ENCODE measurements at places on chromosomes 2 and 18.

- DNase-seq, result no peak
Observed at GRCh38 chr18:13735681-13736080, 9.2 kb downstream of the RNMT start.

GRCh38 chr18:811182-811891, 705 bp downstream of the YES1 start:
- peak; percentile 36 for DNase-seq

DNA sequence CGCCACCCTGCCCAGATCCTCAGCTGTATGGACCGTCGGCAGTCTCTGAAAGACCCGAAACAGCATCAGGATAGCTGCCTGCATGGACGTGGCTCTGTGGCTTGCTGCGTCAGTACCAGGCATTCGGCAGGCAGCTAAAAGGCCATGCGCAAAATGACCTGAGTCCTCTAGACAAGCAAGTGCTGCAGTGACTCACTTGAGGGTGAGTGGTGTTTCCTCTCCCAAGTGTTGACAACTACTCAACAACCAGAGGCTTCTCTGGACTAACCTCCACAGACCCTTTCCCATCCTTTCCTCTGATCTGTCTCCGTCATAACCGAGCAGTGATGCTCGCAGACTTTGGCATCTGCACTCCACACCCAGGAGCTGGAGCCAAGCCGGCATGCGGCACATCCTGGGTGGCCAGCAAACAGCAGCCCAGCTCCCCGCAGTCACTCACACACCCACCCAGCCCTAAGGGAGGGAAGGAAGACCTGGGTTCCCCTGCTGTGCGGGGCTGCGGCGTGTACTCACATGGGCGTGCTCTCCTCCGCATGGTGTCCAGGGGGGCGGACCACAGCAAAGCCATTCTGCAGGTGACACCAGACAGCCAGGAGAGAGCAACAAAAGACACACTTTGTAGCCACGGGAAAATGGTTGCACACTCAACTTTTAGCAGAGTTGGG, 239.3 kb downstream of the TWIST2 start:
- no peak for DNase-seq

DNA sequence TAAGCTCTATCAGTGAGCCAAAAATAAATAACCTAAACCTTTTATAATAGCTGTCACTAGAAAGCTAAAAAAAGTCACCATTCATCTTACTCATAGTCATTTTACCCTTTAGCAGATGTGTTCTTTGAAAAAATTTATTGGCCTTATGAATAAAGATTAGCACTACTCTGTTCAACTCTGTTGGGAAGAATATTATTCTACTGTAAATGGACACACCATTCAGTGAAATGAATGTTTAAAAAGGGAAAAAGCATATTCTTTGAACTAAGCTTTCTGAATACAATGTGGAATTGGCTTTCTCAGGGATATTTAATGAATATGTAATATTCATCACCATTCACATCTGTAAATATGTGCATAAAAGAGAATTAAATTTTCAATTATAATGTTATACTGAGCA, 422.0 kb downstream of the CBLN2 start:
- no peak for DNase-seq

GRCh38 chr2:68907920-68908253, 36.7 kb upstream of the BMP10 start:
- no peak for DNase-seq

- no peak for DNase-seq
Observed at GRCh38 chr2:201298462-201299052, 38.2 kb downstream of the CASP8 start.

- no peak for DNase-seq
Observed at GRCh38 chr18:54151376-54151775, 73.1 kb downstream of the MBD2 start.

DNA sequence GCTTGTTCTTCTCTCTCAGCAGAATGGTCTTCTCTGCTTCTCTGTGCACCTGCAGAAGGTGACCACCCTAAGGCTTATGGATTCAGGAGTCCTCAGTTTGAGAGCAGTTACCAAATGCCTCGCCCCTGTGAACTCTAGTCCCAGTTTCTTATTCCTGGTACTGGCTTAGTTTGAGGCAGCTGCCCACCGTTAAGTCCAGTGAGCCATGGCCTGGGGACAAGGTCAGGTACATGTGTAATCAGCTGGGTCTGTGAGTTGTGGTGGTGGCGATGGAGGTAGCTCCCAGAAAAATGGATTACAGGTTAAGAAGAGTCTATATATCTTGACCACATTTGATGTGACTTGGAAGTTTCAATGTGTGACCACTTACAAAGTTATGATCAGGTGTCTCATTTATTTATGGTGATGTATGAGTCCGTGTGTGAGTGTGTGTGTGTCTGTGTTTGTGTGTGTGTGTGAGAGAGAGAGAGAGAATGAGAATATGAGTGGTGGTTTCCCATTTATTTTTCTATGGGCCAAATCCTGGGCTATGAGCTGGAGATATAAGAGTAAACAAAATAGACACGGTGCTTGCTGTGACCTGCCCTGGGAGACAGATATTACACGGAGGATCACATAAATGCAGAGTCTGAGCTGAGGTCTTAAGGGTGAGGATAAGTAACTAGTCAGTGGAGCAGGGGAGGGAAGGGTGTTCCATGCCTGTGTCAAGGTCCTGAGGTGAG, 13.0 kb upstream of the IL1RN start:
- no peak for DNase-seq

DNA sequence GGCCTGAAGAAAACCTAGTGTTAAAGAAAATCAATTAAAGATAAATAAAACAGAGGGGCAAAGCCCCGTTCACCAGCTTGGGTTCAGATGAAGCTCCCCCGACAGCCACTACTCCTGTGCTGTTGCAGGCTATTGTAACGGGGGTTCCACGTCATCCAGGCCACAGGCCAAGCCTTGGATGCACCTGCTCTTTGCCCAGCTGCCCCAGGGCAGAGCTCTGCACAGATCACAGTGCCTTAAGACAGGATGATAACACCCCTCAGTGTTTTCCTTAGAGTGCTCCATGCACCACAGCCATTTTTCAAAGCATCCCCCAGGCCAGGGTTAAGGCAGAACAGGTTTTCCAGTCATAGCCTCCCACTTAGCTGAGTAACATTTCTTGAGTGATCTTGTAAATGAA, 32.0 kb downstream of the FASTKD2 start:
- no peak for DNase-seq

DNA sequence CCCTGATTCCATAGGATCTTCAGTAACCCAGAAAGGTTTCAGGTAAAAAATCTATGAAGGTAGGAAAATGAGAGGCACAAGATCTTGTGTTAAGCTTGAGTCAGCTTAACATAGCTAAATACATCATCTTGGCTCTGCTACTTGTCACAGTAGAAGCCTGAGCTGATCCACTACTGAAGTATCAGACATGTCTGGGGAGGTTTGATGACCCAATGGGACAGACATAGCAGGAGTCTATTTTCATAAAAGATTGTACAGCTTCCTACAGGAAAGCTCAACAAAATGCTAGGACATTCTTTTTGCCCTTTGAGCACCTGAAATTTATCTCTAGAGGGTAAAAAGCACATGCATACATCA, 84.3 kb upstream of the FSHR start:
- no peak for DNase-seq

GRCh38 chr2:118530976-118531375, 316.5 kb downstream of the EN1 start:
- DNase-seq, result no peak

DNA sequence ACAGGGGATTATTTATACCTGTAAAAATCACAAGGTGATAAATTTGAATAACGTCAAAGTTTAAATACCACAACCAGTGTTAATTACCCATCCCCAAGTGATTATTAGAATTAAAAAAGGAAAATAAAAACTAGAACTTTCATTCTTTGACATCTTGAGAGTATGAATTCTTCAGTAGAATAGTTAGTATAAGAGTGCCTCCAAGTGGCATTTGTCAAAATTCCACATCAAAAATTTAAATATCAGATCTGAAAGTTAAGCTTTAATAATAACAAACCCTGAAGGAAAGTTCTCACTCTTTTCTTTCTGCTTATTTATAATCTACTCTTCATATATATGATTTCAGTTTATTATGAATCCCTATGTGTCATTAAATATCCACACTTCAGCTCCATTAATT, 273.7 kb upstream of the KYNU start:
- DNase-seq, result no peak

DNA sequence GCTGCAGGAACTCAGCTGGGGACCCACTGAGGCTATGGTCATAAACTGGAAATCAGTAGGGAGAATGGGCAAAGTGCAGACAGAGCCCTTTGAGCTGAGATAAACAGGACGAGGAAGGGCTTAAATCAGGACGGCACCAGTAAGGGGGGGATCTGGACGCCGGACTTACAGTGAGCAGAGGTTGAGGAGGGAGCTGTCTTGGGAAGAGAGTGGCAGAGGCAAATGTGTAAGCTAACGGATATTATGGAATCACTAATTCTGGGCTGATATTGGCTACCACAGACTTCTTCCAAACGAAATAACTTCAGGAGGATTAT, 539 bp downstream of the CYP27A1 start:
- no peak for DNase-seq

DNA sequence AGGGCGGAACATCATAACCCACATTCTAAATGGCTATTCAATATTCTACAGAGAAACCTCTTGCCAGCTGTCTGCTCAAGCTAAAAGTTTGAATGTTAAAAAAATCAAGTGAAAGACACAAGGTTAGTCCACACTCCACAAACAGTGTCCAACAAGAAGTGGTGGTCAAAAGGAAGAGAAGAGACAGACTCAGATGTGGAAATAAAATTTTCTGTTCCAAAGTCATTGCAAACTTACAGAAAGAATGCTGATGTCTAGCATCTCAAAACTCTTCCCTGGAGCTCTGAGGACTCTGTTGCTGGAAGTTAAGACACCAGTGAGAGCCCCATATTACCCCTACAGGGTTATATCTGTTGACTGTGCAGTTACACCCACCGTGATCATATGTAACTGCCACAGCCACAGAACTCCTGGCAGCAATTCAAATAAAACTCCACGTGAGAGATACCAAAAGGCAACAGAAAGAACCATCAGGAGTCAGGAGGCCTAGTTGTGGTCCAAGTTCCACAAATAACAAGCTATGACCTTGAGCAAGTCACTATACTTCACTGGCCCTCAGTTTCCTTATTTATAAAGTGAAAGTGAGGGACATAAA, 60.9 kb downstream of the AAK1 start:
- DNase-seq, result no peak

- DNase-seq, result no peak
Observed at GRCh38 chr18:68735483-68736343, 20.8 kb upstream of the TMX3 start.

DNA sequence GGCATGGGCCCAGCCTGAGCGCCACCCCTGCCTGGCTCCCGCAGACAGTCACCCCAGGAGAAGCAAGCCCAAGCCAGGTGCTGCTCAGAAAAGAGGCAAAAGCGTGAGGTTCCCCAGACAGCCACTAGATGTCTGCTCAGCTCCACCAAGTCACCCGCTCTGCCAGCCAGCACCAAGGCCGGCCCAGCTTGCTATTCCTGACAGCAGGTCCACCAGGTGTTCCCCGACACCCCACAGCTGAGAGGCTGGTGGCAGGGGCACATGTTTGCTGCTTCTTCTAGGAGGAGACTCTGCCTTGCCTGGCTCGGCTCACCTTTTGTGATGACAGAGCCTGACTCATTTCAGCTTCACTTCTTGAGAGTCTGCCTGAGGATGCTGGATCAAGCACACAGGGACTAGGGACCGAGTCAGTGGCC, 206.7 kb downstream of the MGAT5 start:
- DNase-seq, result peak; percentile 54

DNA sequence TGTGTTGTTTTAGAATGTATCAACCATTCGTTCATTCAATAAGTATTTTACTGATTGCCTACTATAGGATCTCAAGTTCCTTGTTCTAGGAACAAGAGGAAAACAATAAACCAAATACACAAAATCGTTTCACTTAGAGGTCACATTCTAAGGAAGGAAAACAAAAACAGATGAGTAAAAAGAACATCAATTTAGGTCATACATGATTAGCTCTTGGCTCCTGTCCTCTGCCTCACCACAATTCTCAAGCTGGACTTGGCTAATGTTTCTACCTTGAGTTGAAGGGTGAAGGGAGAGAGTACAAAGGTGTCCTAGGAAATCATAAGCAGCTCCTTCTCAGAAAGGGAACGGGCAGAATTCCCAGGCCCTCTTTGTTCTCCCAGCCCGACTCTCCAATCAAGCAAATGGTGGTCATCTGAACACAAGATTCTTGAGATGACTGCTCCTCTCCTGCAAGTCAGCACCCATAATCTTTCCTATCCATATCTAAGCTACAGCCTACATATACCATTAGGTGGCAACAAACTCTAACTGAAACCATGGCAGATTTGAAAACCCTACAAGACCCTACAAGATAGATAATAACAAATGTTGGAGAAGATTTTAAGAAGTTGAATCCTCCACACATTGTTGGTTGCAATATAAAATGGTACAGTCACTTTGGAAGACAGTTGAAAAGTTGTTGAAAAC, 76.0 kb downstream of the CBLN2 start:
- DNase-seq, result no peak

GRCh38 chr18:69889009-69889408, 58.7 kb downstream of the CD226 start:
- DNase-seq, result no peak

DNA sequence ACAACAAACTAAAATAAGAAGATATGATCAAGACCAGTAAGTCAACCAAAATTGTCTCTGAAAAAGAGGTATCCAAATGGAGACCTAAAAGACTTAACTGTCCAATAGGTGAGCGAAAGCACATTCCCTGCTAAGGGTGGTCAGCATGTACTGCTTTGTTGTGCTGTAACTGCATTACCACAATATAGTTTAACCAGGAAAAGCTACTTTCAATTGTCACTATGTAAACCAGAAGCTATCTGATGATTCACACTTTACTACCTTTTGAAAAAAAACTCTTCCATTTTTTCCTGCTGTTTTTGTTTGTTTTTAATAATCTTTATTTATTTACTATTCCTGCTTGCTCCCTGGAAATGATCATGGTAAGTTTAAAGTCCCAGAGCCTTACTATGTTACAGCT, 36.1 kb downstream of the ASXL2 start:
- DNase-seq, result no peak

- no peak for DNase-seq
Observed at GRCh38 chr2:77831898-77832297, 309.7 kb upstream of the LRRTM4 start.

DNA sequence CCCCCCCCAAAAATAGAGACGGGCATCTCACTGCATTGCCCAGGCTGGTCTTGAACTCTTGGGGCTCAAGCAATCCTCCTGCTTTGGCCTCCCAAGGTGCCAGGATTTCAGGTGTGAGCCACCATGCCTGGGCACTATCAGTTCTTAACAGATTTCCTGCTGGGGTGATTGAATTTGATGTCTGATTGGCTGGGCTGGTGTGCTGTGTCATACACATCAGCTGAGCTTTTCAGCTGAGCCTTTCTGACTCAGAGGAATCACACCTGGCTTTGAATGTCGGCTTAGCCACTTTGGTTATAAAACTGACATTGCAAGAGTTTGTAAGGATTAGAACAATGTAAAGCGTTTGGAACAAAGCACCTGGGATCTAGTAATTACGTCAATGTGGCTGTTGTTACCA, 18.9 kb downstream of the NCAPH start:
- DNase-seq, result no peak

DNA sequence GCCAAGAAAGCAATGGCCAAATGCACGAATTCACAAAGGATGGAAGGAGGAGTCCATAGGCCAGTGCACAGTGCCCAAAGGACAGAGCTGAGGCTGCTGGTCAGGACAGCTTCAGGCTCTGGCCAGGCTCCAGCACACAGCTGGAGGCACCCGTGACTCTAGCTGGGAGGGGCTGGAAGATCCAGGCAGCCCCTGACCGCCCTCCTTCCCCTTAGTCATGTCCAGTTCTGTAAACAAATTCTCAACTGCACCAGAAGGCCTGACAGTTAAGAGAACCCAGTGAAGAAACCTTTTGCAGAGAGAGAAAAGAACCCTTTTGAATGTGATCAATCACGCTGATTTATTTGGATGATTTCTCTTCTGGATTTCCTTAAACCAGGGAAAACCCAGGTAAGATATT, 7.7 kb upstream of the YWHAQ start:
- no peak for DNase-seq

Data from activated CD8-positive, alpha-beta T cell treated with anti-CD3 and anti-CD28 coated beads, Interleukin-2, amount 10 ng/mL, durations not matched to agents 7 days and 5 days (primary cell).